ENCODE measurements at places on chromosomes 5 and 9.

DNA sequence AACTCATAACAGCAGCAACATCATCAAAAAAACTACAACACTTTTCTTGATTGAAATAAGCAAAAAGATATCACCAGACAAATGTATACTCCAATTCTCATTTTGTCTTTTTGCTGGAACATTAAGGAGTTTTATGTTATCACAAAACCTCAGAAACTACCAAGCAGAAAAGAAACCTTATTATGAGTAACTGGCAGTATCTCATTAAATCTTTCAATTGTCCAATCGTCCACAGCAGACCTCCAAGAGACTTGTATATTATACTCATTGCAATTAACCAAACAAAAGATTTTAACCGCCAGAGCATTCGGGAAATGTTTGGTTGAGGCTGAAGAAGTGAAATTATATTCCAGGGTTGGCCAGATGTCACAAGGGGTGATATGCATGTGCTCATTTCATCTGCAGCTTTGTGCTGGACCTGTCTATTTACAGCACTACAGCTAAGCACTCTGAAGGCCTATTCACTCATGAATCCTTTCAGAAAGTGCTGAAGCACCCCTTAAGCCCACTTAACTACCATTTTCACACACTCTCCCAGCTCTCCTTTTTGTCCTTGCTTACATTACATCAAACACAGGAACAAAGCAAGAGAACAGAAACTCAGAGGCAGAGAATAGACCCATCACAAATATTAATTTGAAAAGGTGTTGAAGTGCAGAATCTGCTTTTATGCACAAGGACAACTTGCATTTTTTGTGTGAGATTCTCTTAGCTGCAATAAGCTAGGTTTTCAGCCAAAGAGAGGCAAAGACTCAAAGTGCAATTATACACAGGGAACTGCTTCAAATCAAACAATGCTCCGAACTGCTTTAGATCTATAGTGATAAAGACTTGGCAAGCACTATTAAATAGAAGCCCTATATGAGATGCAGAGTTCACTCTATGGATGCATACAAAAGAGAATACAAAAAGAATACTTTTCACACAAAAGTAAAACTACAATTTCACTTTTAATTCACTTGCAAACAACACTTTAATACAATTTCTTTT is 150.4 kb upstream of the POU5F2 start:
- DNase-seq = no peak

DNA sequence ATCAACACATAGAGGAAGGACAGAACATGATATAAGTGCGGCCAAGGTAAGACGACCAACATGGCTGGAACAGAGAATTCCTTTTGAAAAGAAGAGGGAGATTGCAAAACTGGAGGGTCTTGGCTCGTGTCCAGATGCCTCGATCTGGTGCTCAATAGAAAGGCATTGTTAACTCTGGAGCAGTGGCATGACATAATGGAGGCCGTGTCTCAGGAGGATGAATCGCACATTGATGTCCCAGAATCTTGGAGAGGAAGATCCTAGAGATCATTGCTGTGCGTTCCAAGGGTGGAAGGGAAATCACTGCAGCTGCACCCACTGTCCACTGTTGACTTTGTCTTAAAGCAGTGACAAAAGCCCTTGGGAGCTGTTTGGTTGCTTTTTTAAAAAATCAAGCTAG is 30.9 kb downstream of the GRAMD2B start:
- peak; percentile 70 for DNase-seq

- DNase-seq = no peak
Measured at GRCh38 chr9:94010980-94011533, 55.9 kb upstream of the BARX1 start.

DNA sequence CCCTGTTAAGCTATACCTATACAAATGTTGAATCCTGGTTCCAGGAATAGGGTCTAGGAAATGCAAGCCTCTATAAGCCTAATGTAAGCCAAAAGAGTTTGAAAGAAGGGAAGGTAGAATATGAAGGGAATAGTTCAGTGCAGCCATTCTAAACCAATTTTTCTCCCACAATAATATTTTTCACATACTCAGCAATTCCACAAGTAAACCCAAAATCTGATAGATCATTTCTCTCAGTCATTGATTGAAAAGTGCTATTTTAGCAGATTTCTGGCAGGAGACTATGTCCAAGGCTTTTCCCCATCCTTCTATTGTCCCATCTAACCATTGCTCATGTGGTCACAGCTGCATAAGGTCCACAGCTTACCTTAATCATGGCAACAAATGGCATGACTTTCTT is 20.7 kb upstream of the PLAC8L1 start:
- DNase-seq = no peak

GRCh38 chr9:99169086-99169485 is 52.7 kb downstream of the ALG2 start:
- DNase-seq = no peak

DNA sequence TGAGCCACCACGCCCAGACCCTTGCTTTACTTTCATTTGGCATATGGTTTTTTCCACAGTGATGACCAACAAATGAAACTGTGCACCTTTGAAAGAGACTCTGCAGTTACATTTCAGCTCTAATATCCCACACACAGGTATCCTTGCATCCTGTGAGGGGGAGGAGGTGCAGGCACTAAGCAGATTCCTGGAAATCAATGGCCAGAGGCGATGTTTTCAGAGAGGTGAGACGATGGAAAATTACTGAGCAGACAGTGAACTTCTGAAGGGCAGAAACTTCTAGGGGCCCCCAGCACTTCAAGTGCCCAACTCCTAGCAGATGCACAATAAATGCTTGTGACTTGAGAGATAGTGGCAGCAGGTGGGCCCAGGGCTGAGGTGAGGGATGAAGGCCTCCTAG is 29.8 kb upstream of the GNE start:
- DNase-seq = no peak

GRCh38 chr5:59588922-59589321 is 304.6 kb downstream of the PDE4D start:
- DNase-seq = no peak

GRCh38 chr5:36395260-36395659 is 93.6 kb upstream of the RANBP3L start:
- DNase-seq = no peak

GRCh38 chr5:158635565-158635964 is 464.2 kb downstream of the EBF1 start:
- DNase-seq = no peak

GRCh38 chr9:86285261-86285660 is 2.9 kb upstream of the ISCA1 start:
- DNase-seq = no peak

DNA sequence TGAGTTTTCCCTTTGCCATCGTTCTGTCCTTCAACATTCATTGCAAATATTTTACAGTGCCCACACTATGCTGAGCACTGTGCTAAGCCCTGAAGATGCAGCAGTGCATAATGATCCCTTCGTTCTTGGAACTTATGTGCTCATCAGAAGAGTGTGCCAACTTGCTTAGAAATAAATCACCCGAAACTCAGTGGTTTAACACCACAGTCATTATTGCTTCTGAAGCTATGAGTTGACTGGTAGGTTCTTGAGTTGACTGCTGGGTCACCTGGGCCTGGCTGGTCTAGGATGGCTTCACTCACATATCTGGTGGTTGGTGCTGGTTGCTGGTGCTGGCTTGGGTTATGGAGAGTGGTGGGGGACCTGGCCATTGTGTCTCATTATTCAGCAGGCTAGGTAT is 20.9 kb downstream of the PCSK5 start:
- no peak for DNase-seq

- DNase-seq = no peak
Measured at GRCh38 chr9:93097511-93098201, 1.6 kb downstream of the CARD19 start.

- no peak for DNase-seq
Measured at GRCh38 chr9:131278702-131279111, 2.4 kb upstream of the FAM78A start.

DNA sequence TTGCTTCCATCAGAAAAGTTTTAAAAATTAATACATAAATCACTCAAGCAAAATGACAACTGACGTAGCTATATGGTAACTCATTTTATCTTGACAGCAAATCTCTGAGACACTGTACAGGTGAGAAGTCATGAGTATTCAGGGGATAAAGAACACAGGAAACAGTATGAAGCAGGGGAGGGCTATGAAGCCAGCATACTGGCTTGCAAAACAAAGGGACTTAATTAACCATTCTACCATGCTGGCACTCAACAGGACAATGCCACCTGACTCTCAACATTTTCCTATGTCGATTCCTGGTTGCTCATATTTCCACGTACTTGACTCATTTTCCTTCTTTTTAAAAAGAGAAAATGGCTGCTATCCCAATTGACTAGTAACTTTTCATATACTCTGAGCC is 151.4 kb upstream of the RETREG1 start:
- DNase-seq = no peak

DNA sequence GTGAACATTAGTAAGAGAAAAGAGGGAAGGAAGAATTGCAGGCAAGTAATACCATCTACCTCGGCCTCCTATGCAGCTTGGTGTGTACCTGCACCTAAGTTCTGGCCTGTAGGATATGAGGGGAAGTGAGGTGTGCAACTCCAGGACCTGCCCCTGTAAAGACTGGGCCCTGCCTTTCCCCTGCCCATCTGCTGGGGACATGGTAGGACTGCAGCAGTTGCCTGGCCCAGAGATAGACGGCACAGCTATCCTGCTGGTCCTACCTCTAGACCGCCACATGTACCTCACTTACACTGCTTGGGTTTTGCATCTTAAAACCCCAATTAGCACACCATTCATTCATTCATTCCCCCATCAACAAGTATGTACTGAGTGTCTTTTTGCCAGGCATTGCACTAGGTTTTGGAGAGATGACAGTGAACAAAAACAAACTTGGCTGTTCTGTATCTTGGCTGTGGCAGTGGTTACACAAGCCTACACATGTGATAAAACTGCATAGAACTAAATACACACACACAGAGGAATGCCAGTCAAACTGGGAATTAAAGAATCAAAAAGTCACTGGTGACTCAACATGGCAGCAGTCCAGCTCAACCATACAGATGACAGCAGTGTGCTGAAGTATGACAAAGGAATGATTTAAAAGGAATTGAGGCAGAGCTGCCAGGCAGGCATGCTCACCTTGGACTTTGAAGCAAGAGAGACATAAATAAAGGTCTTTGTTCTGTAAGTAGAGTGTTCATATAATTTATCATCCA is 23.3 kb upstream of the MGAT1 start:
- DNase-seq = no peak

DNA sequence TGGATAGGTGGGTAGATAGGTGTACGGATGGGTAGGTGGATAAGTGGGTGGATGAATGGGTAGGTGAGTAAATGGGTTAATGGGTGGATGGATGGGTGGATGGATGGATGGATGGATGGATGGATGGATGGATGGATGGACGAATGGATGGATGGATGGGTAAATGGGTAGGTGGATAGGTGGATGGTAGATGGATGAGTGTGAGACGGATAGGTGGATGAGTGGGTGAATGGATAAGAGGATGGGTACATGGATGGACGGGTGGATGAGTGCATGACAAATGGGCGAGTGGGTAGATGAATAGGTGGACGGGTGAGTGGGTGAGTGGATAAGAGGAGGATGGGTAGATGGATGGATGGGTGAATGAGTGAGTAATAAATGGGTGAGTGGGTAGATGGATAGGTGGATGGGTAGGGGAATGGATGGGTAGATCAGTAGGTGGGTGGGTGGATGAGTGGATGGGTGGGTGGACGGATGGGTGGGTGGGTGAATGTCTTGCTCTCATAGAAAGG is 179.2 kb downstream of the FGF18 start:
- no peak for DNase-seq

DNA sequence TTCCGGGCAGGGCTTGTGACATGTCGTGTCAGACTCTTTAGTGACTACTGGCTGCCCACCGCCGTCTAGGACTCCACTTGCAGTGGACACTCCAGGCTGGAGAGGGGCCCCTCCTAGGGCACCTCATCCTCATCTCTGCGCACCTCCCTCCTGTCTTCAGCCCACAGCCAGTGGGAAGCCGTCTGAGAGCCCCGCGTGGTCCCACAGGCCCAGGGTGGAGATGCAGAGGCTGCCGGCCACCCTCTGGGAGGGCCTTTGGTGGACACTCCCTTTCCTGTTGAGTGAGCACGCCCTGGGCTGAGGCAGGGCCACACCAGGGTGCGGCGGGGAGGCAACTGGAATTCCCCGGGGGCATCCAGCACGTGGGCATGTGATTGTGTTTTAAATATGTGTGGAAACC is 80.5 kb downstream of the IRX2 start:
- DNase-seq = no peak
